Cortex of kidney (tissue), 1 donor: ENCODE measurements at places on chromosomes 2 and 18.

DNA sequence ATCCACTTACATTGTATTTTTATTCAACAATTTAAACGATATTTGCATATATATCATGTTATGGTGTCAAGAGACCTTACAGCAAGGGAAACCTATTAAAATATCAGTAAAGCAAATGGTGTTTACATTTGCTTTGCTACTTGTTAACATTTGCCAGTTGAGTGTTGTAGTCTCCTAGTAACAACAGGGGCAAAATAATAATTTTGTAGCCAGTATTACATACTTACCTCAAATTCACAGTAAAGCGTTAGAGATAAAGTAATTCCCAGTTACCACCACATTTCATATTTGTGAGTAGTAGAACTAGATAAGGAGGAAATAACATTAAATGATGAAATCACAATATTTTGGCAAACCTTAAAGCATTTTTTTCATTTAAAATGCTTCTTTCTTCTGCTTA lies 71.3 kb downstream of the FASTKD2 start:
- no peak for DNase-seq

DNA sequence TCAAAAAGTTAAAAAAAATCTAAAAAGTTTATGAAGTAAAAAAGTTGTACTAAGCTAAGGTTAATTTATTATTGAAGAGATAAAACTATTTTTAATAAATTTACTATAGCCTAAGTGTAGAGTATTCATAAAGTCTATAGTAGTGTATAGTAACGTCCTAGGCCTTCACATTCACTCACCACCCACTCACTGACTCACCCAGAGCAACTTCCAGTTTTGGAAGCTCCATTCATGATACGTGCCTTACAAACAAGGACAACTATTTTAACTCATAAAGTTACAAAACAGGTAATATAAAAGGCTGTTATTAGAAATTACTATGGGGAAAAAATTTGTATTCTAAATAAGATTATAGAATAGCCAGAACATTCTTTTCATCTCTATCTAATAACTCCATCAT lies 158.9 kb upstream of the FN1 start:
- no peak for DNase-seq

DNA sequence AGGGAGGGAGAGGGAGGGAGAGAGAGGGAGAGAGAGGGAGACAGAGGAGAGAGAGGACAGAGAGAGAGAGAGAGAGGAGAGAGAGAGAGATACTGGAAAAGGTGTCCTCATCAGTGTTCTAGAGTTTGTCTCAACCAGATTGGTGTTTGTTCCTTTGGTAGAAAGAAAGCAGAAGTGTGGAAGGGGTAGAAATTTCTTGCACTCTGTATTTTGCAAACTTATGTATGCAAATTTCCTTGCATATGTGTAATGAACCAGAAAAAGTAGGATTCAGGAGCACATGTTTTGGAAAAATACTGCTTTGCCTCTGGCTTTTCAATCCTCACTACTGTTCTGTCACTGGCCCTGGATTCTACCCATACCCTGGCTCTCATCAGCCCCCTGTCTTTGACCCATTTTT lies 1.1 kb upstream of the SP140 start:
- no peak for DNase-seq

- no peak for DNase-seq
Measured at GRCh38 chr18:36303211-36303844, 5.8 kb downstream of the FHOD3 start.
